ENCODE measurements at places on chromosomes 2 and 18.

GRCh38 chr18:58362027-58362575 lies 266.8 kb downstream of the ALPK2 start:
- DNase-seq = no peak

- DNase-seq = no peak
Observed at GRCh38 chr18:56001576-56001975, 413.6 kb upstream of the TCF4 start.

GRCh38 chr18:37282386-37283037 lies 283.1 kb downstream of the CELF4 start:
- no peak for DNase-seq

DNA sequence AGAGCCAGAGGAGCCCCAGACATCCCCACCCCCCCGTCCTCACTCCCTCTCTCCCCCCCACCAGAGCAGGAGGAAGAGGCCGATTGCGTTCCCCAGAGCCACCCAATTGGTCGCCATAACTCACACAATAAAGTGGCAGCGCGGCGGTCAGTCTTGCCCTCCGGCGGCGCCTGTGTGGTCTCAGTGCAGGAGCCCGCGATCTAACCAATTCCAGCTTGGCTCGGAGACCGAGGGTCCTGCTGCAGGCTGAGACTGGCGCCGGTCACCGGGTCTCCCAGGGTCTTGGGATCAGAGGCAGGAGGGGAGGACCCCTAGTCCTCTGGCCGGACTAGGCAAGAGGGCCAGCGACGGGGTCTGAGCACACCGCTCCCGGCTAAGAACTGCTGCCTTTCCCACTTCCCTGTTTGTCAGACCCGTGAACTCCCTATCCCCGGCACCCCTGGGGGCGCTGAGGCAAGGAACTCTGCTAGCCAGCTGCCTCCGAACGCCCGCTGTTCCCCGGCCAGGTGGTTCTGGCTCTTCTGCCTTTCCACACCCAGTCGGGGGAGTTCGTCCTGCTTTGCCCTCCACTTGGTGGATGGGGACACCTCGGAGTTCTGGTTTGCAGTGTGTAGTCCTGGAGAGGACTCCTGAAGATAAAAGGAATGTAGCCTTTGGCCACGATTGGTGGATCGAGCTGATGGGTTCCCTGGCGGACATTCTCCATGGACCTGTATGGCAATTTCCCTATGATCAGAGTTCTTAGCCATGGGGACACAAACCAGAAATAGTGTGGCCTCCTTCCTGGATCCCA lies 1.0 kb upstream of the HOXD12 start:
- DNase-seq = no peak

GRCh38 chr2:60961457-60961856 lies 56.1 kb upstream of the PEX13 start:
- DNase-seq = no peak

Measured in GM12892 (cell line).